Daoy (cell line): ENCODE measurements at places on chromosomes 2 and 18.

DNA sequence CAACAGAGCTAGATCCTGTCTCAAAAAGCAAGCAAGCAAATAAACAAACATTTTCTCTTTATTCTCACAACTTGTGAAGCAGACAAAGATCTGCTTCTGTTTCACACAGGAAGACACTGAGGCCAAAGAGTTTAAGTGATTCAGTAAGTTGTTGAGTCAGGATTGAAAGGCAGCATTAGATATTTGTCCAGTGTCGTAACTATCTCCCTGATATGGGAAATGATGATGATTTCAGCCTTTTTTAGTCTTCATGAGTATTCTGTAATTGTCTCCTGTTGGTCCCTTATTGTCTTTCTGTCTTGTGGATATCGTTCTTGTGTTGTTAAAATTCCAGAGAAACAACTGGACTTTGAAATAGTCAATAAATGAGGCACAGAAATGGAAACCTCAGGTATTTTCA lies 59.6 kb downstream of the GATA6 start:
- no peak for DNase-seq

DNA sequence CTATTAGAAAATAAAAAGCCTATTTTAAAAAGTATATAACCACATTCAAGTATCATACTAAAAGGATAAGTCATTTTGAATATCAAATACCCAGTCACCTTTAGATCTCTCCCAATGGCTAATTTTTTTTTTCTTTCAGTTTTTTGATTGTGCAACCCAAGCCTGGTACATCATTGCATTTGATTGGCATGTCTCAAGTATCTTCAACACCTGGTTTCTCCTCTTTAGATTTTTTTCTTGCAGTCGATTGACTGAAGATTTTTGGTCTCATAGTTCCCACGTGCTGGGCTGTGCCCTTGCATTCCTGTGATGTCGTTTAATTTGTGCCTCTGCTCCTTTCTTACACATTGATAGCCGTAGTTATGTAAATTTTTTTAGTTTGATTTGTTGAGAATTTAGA lies 40.7 kb downstream of the ATIC start:
- DNase-seq = no peak

DNA sequence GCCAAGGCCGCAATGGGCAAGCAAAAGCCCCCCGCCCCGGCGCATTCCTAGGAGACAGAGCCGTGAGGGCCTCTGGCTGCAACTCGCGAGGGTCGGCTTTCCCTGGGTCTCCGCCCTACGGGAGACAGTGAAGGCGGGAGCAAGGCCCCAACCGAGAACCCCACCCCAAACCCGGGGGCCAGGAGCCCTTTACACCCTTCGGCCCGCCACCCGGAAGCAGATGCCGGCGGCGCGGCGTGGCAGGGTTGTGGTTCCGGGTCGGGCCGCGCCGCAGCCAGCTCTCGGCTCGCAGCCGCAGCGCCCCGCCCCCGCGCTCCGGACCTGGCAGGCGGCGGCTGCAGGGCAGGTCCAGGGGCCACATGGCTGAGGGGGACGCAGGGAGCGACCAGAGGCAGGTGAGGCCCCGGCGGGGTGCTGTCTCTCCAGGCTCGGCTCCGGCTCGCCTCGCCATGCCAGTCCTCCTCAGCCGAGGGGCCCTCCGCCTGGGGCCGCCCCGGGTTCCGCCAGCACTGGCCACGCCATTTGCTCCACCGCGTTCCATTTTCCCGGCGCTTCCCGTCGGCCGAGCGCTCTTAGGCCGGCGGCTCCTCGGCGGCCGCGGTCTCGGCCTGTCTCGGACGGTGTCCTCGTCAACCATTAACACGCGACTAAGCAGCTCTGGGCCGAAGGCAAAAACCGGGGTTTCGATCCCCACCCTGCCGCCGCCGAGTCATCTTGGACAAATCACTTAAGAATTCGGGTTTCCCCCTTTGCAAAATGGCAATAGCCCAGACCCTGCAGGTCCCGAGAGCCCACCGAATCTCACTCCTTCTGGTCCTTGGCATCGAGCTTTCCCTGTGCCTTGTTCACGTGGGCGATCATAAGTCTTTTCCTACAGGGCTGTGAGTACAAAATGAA lies at the start of gene IMPACT:
Gene IMPACT, plus strand, starts transcription at position 273 of the 897 bp plus-strand sequence. Its CDS starts 87 bp downstream, at position 360.
- DNase-seq = peak; percentile 90

GRCh38 chr2:221060376-221060775 lies 511.7 kb downstream of the EPHA4 start:
- no peak for DNase-seq

DNA sequence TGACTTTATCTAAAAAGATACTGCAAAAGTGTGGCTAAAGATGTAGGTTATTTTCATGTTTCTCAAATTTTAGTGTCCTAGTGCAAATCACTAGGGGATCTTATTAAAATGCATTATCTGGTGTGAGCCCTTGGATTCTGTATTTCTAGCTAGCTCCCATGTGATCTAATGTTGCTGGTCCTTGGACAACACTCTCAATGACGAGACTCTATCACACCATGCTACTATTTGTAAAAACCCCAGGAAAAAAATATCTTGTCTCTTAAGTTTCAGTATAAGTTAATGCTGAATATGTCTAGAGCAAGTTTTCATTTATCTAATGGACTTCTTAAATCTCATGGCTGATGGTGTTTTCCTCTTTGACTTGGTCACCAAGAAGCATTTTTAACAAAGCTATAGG lies 5.8 kb downstream of the DOCK10 start:
- no peak for DNase-seq

DNA sequence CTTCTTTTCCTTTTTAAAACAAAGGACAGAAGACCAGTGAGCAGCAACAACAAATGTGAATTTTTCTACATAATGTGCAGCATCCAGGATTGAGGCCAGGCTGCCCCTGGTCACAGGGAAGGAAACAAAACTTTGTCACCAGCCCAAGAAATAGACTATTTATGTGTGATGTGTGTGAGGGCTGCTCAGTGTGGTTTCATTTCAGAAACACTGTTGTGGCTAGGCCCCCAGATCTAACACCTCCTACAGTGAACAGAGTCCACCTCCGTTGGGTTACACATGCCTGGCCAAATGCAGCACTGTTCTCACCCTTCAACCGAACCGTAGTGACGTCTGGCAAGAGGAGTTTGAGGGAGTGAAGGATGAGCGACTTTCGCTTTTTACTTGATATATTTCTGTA lies 146.3 kb upstream of the RIOK3 start:
- DNase-seq = no peak

GRCh38 chr18:47912343-47912742 lies 18.1 kb downstream of the SMAD2 start:
- DNase-seq = no peak

GRCh38 chr18:5309888-5310470 lies 14.5 kb upstream of the ZBTB14 start:
- DNase-seq = no peak

DNA sequence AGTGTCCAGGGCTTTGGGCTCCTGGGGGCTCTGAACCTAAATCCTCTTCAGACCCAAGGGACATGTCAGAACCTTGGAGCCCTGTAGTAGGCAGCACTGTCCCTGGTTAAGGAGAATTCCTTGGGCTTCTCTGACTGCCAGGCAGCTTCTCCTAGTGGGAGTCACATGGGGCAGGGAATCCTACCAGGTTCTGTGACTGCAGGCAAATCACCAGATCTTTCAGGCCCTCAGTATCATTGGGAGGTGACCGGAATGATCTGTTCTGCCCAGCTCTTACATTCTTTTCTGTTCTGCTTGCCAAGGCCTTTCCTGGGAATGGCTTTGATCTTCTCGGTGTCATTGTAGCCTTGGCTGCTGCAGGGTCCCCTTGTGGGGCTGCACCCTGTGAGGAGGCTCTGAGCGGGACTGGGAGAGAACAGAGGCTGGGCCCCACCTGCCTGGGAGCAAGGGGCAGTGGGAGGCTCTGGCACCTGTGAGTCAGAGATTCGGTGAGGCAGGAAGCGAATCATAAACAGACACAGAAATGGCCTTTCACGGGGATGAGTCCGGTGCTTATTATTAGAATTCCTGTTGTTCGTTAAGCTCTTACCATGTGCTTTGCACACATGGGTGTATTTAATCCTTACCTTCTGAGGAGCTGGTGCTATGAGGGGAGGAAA lies 14.1 kb downstream of the CEP68 start:
- DNase-seq = peak; percentile 45

GRCh38 chr18:59549503-59550173 lies 147.6 kb downstream of the CCBE1 start:
- no peak for DNase-seq

DNA sequence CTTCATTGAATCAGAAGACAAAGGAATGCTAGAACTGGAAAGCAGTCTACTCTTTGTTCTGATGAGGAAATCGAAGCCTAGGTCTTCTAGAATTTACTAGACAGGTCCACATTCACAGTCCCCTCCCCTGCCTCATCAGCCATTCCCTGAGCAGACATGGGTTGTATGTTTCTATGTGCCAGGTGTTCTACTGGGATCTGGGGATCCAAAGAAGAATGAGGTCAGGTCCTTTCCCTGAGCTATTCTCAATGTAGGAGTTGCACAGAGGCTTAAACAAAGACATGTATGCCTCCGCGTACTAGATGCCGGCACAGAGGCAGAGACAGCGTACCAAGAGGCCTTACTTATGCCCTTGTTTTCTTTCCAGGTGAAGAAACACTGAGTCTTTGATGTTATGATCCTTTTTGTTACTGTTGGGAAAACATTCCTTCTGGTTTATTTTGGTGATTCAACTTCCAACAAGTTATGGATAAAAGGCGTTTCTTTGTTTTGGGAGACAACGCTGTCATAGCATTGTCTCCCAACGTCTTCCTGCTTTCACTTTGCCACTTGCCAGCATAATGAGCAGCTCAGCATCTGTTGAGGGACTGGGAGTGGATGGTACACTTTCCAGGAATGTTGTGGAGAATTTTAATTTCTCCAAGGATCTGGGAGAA lies 174.4 kb downstream of the ALPK2 start:
- peak; percentile 9 for DNase-seq

DNA sequence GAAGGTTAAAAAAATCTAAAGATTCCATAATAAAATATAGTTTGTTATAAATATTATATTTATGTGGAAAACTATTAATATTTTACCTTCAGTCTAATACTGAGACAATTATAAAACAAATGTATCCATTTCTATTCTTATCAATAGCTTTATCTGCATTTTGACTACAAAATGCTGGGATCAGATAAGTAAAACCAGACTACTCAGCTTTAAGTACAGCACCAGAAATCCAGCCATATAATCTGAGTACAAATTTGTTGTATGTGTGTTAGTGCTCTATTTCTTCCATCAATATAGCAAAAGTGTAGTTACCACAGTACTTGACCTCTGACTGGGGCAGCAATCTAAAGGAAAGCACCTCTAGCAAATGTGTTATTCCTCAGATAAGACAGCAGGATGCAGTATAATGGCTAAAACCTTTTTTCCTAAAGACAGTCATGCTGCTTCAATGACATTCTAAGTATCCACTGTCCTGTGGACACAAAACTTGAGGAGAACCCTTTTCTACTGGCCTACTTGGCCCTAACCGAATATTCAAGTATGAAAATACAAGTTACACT lies 68.1 kb downstream of the OLA1 start:
- no peak for DNase-seq

GRCh38 chr2:681312-681711 lies 4.1 kb upstream of the TMEM18 start:
- DNase-seq = no peak

DNA sequence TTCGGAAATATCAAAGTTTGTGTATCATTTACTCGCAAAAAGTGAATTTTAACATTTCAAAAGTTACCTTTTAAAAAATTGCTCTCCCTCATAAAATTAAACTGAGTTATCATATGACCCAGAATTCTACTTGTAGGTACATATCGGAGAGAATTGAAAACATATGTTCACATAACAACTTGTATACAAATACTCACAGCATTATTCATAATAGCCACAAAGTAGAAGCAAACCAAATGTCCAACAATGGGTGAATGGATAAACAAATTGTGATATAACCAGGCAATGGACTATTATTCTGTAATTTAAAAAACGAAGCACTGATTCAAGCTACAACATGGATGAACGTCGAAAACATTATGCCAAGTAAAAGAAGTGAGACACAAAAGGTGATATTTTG lies 412.0 kb upstream of the TCF4 start:
- no peak for DNase-seq

- DNase-seq = peak; percentile 19
Measured at GRCh38 chr2:199922856-199923255, 11.8 kb downstream of the C2orf69 start.

GRCh38 chr18:50312296-50313030 lies 25.0 kb upstream of the CXXC1 start:
- no peak for DNase-seq

- DNase-seq = no peak
Measured at GRCh38 chr2:159737292-159737916, 25.1 kb downstream of the MARCHF7 start.

DNA sequence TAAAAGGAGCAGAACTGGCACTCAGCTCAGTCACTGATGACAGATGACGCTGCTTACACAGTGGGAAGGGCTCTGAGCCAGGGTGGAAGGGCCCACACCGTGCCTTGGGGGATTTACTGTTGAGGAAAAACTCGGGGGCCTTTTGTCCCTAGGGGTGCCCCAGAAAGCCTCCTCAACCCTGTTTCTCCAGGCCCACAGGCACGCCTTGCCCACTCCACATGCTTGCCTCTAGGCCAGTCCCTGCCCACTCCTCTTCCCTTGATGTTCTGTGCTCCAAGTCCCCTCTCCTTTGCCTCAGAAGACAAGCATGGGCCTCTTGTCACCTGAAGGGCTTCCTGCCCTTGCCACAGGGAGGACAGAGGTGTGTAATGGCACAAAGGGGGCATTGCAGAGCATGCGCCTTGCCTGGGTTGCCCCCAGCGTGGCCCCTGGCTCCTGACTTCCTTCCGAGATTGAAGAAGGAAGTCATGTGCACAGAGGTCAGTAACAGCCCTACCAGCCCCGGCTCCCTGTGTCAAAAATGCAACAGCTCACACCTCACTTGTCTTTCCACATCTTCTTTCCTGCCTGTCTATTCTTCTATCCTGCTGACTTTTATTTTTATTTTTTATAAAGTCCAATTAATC lies 65.1 kb downstream of the LIPG start:
- DNase-seq = no peak

- DNase-seq = peak; percentile 84
Measured at GRCh38 chr2:101697124-101698013, at the start of gene MAP4K4. Gene MAP4K4 (plus strand): TSS chr2:101697707. CDS start chr2:101698081, 374 bp downstream.

DNA sequence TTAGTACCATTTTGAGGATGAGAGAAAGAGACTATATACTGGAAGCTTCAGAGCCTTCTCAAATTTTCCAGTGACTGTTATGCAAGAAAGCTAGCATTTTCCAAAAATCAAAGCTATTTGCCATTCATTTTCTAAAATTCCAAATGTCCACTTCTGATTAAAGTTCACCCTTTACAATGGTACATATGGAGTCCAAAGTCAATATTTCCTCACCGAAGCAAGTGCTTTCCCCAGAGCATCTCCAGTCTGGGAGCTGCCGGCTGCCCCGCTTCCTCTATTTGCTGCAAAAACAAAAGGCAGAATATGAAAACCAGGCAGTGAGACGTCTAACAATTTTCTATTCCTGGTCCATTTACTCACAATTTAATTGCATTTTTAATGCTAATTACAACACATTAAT lies 302.0 kb upstream of the CCDC68 start:
- DNase-seq = no peak
